HEK293T (cell line): ENCODE measurements at places on chromosomes 13 and 19.

DNA sequence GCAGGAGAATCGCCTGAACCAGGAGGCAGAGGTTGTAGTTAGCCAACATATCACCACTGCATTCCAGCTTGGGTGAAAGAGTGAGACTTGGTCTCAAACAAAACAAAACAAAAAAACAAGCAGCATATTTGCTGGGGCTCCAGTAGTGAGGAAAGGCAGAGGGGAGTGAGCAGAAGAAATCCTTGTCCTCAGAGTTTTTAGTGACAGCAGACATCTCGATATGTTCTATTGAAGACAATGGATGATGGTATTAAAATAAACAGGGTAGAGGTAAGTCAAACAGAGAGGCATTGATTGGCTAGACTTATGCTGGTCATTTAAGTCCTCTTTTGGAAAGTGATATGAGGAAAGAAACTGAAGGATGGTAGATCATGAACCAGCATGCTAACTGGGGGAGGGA is 19.0 kb downstream of the NLRP7 start:
- DNase-seq, result no peak

GRCh38 chr19:48845384-48845783 is 9.1 kb upstream of the HSD17B14 start:
- DNase-seq, result no peak

GRCh38 chr19:35151273-35152065 is 3.1 kb upstream of the FXYD5 start:
- no peak for DNase-seq

GRCh38 chr13:73075954-73076353 is 17.1 kb downstream of the KLF5 start:
- DNase-seq, result no peak

DNA sequence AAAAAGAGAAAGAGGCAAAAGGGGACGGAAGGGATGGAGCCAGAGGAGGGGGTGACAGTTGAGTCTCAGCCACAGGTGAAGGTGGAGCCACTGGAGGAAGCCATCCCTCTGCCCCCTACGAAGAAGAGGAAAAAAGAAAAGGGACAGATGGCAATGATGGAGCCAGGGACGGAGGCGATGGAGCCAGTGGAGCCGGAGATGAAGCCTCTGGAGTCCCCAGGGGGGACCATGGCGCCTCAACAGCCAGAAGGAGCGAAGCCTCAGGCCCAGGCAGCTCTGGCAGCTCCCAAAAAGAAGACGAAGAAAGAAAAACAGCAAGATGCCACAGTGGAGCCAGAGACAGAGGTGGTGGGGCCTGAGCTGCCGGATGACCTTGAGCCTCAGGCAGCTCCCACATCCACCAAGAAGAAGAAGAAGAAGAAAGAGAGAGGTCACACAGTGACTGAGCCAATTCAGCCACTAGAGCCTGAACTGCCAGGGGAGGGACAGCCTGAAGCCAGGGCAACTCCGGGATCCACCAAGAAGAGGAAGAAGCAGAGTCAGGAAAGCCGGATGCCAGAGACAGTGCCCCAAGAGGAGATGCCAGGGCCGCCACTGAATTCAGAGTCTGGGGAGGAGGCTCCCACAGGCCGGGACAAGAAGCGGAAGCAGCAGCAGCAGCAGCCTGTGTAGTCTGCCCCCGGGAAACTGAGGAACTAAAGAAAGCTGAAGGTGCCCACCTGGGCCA is 2.5 kb downstream of the POLR1G start:
- no peak for DNase-seq

DNA sequence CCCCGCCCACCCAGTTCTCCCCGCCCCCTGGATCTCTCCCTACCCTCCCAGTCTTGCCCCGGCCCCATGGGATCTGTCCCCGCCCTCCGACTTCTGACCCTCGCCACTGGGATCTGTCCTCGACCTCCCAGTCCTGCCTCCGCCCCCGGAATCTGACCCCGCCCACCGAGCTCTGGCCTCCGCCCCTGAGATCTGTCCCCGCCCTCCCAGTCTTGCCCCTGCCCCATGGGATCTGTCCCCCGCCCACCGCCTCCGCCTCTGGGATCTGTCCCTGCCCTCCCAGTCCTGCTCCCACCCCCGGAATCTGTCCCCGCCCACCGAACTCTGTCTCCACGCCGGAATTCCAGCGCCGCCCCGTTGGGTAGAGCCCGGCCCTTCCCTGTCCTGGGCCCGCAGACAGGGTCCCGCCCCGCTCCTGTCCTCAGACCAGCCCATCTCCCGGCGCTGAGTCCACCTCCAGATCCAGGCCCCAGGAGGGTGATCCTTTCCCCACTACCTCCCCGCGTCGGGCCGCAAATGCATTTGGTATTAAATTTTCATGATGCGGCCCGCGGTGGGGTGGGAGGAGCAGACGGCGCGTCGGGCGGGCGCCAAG is 1.5 kb upstream of the SLC17A7 start:
- DNase-seq, result peak; percentile 86

DNA sequence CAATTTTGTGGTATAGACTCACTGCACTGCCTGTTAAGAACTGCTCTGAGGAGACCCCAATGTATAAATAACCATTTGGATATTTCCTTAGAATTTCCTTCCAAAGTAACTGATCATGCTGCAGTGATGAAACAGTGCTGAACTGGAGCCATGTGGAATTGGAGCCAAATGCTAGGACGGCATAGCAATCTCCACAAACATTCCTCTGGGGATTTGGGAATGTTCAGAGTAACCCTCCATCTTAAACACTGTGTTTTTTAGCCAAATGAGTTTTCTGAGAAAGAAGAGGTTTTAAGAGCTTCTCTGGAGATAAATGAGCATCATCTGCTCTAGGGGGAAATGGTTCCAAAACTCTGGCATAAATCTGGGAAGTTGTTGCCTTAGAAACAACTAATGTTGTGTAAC is 98.2 kb downstream of the OLFM4 start:
- DNase-seq, result no peak

DNA sequence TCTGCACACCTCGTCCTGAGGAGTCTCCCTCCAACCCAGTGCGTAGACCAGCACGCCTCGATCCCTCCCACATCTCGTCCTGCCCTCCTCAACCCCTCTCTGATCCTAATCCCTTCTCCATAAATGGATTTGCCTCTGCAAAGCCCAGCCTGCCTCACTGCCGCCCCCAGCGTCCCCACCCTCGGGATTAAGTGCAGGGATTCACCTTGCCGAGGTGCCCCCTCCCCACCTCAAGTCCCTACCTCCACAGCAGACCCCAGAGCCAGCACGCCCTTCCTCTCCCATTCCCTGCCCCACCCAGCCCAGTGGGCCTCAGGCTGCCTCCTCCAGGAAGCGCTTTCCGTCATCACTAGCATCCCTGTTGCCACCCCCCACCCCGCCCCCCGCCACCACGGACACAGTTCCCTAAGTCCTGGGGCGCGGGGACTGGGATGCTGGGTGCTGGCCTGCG is 4.0 kb downstream of the KLF16 start:
- DNase-seq, result no peak

- DNase-seq, result no peak
Observed at GRCh38 chr19:3576696-3577443, 4.1 kb downstream of the HMG20B start.

DNA sequence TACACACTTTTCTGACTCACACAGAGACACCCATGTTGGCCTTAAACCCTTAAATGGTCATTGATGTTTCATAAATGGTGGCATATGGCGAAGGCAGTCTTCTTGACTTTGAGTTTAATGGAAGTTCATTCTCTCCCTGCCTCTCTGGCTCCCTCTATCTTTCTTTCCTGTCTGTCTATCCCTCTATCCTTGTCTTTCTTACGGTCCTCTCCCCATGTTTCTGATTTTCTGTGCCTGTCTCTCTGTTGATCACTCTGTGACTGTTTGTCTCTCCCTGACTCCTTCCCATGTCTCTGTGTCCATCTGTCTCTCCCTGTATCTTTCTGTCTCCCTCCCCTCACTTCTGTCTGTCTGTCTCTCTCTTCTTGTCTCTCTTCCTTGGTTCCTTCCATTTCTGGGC is 43.2 kb upstream of the SHKBP1 start:
- no peak for DNase-seq

DNA sequence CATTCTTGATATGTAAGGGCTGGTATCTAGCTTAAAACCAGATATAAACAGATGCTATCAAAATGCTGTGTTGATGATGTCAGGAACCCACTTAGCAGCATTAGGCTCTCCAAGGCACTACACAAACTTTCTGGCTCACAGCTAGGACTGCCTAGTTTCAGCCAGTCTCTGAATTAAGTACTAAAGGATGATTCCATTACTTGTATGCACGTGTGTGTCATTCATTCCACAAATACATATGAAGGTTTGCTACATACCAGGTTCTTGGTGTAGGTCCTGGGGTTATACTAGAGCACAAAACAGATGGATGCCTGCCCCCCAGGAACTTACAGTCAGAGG is 151.5 kb downstream of the RGCC start:
- no peak for DNase-seq

DNA sequence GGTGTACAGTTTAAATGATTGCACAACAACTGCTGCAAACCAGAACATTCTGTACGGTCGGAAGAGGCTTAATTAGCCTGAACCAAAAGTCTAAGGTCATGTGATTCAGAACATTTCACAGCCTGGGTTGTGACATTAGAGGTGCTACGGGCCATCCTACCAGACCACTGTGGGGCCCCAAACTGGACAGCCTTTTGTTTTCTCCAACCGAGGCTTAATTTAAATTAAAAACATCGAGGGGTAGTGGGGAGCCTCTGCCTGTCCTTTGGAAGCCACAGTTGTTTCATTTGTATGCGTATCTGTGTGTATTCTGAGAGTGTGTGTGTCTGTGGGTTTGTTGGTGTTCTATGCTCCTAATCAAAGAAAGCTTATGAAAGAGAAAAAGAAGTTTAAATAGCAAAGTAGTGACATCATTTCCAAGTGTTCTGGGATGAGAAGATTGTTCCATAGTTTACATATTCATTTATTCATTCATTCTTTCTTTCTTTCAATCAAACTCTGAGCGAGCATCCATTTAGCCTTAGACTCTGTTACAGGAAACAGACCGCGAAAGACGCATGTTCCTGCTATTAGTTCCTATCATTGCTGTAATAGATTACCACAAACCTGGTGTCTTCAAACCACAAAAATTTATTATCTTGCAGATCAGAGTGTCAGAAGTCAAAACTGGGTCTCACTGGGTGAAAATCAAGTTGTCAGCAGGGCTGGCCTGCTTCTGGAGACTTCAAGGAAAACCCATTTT is 444.8 kb downstream of the FOXO1 start:
- no peak for DNase-seq

- DNase-seq, result no peak
Observed at GRCh38 chr19:41688098-41688497, at the start of gene CEACAM7. CEACAM7 (minus strand) TSS chr19:41688270; CDS start chr19:41688165, 105 bp downstream.

GRCh38 chr19:35042954-35043604 is 1.6 kb downstream of the HPN start:
- no peak for DNase-seq

DNA sequence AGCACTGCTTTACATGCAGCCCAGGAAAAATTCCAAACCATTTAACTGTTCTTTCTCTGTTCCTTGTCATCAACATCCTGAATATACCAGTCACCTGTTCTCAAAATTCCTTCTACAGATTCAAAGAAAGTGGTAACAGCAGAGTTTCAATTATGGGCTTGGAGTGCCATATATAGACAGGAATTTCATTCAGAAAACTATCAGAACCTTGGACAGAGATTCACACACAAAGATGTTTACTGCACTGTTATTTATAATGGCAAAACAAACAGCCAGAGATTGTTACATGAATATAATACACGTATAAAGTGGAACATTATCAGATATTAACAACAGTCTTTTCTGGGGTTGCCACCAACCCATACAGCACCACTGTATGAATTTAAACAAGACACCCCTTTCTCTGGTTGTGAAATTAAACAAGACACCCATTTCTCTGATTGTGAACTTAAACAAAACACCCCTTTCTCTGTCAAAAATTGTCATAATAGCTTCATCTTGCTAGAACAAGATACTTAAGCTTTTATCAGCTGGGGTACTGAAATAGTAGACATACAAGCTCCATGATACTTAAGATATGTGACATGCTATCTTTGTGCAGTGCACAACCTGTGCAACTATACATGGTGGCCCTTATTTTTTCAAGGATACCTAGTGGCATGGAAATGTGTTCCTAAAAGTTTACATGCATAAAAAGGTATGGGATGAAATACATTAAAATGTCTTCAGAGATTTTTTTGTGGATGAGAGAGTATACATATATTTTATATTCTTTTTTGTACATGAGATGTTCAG is 12.6 kb downstream of the CACNA1A start:
- DNase-seq, result no peak

DNA sequence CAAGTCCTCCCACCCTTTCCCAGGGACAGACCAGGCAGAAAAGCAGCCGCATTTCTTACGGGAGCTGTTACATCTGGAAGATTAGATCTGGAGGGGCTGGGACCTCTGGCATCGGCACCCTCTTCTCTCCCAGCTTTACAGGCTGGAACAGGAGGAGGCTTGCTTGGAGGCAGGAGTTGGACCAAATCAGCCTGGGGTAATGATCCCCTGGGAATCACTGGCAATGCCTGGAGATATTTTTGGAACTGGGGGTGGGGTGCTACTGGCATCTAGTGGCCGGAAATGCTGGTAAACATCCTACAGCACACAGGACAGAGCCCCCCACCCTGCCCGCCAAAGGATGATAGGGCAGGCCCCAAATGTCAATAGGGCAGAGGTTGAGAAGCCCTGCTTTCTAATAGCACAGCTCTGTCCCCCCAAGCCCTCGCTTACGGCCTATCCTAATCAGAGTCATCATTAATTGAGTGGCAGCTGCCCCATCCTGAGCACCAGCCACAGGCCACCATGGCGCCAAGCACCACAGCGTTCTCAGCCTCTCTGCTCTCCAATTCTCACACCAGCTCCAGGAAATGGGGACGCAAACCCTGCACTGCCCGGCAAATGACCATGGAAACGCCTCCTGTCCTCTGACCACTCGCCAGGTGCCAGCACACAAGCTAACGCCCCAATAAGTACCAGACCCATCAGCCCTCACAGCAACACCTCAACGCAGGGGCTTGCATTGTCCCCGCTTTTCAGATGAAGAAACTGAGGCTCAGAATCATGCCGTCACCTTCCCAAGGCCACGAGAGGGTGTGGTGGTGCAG is 20.6 kb downstream of the LRRC4B start:
- DNase-seq, result no peak

DNA sequence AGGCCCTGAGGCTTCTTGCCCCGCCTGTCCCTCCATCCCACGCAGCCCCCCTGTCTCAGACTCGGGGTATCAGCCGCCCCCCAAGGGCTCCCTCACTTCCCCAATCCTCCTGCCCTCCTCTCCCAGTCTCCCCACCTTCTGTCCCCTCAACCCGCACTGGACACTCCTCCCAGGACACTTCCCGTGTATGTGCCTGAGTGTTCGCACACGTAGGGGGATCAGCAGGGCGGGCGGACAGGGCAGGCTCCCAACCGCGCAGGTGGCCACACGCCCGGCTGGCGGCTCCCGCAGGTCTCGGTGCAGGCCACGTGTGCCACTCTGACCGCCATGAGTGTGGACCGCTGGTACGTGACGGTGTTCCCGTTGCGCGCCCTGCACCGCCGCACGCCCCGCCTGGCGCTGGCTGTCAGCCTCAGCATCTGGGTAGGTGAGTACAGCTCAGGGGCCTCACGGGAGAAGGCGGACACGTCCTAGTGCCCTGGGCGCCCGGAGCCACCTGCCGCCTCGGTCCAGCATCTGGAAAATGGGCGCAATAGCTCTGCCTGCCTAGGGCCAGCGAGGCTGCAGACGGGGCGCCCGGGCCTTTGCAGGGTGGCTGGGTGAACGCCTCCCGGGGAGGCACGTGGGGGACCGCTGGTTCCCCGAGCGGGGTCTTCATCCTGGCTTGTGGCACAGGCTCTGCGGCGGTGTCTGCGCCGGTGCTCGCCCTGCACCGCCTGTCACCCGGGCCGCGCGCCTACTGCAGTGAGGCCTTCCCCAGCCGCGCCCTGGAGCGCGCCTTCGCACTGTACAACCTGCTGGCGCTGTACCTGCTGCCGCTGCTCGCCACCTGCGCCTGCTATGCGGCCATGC is 2.3 kb downstream of the KISS1R start:
- DNase-seq, result no peak
